ENCODE measurements at places on chromosomes 3 and 15.

GRCh38 chr15:22810853-22811338, 24.5 kb downstream of the NIPA1 start:
- no peak for DNase-seq

- no peak for DNase-seq
Measured at GRCh38 chr3:69276884-69277283, 109.0 kb downstream of the FRMD4B start.

DNA sequence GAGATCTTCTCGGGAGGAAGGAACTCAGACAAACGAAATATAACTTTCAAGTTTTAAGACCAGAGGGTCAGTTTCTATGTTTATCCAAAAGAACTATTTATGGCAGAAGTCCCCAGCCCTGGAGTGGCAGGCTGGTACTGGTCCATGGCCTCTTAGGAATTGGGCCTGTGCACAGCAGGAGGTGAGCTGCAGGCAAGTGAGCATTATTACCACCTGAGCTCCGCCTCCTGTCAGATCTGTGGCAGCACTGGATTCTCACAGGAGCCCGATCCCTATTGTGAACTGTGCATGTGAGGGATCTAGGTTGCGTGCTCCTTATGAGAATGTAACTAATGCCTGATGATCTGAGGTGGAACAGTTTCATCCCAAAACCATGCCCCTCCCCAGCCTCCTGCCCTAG, 14.3 kb upstream of the HPS3 start:
- DNase-seq, result no peak

- DNase-seq, result no peak
Measured at GRCh38 chr3:142725357-142725739, 1.5 kb downstream of the TRPC1 start.

- DNase-seq, result no peak
Measured at GRCh38 chr3:94494992-94495391, 432.1 kb downstream of the NSUN3 start.

DNA sequence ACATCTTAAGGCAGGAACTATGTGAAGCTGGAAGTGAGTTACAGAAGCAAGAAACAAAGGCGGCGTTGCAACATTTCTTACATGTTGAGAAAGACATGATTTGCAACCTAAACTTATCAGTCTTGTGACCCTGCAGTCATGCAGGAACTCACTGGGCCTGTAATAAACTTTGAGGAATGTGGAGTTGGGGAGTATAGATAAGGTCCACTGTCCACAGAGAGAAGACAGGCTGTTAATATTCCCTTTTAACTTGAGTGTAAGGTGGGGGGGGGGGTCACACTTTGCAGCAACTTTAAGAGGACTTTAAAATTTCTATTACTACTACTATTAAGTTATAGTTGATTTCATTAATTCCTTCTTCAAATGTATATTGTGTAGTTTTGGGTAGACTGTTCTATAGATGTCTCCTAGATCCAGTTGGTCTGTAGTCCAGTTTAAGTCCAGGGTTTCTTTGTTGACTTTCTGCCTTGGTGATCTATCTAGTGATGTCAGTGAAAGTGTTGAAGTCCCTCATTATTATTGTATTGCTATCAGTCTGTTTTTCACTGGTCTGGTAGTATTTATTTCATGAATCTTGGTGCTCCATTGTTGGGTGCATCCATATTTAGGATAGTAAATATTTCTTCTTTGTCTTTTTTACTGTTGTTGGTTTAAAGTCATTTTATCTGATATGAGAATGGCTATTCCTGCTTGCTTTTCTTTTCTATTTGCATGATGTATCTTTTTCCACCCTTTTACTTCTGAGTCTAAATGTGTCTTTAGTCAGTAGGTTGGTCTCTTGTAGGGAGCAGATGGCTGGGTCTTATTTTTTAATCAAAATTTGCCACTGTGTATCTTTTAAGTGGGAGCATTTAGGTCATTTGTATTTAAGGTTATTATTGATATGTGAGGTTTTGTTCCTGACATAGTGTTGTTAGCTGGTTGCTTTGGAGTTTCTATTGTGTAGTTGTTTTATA, 15.6 kb upstream of the FAM98B start:
- no peak for DNase-seq

DNA sequence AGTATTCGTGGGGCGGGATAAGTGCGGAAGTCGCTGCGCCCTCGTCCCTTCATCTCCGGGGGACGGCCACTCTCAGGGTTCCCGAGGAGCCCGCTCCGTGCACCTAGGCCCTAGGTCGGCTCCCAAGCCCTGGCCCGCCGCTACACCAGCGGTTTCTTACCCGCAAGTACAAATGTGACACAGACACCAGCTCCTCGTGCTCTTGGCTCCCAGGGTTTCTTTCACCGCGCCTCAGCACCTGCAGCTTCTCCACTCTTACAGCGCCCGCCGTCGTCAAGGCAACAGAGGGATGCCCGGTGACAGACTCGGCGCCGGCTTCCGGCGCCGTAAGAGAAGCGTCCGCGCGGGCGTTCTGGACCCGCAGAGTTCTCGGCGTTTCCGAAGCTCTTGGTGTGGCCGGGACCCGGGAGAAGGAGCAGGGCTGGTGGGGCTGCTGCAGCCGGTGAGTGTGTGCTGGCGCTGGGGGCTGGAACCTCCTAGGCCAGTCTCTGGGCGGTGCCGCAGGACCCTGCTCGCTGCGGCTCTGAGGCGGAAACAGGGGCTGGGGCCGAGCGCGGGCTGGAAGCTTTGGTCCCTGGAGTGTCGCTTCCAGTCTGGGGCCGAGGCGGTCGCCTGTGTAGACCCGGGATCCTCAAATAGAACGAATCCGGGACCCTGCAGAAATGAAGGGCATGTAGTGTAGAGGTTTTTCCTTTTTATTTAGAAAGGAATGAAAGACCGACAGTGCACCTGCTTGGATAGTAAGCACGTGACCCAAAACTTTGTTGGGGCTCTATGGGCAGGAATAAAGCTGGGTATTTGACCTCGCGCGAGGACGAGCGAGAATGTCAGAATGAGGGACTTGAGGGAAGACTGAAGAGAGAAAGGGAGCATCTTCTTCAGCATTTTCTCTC, 155.4 kb upstream of the GOLGA6L4 start:
- DNase-seq, result peak; percentile 20

GRCh38 chr15:52745326-52746161, 44.6 kb downstream of the ONECUT1 start:
- DNase-seq, result no peak

- DNase-seq, result no peak
Measured at GRCh38 chr15:90918835-90919234, 13.5 kb downstream of the HDDC3 start.

DNA sequence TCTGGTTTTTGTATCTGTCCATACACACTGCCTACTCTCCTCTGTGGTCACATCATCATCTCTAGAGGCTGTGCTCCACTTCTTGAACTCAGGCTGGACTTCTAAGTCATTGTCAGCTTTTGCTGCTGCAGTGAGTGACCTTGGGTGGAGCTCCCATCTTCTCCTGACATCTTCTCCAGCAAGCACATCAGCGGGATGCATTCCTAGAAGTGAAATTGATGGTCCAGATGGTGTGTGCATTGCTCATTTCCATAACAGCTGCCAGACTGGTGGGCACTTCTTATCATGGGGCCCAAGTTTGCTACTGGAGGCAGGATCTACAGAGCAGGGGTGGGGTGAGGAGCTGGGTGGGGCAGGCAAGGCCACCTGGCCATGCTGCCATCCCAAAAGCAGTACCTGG, 109.9 kb downstream of the DNAJB8 start:
- DNase-seq, result no peak

GRCh38 chr3:107025961-107026360, 351.3 kb upstream of the CCDC54 start:
- DNase-seq, result no peak

DNA sequence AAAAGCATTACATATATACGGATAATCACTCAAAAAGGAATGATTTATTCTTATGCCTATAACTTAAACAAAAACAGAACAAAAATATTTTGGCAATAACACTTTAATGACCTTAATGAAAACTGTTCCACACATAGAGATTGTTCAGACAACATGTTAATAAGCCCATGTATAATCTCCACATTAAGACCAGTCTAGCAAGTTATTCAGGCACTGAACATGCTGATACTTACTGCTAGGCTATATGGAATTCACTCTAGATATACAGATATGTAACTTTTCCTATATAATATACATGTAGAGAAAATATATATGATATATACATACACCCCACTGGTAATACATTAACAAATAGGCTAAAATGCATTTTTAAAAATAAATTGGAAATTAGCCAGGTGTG, 43.8 kb upstream of the USP50 start:
- no peak for DNase-seq

DNA sequence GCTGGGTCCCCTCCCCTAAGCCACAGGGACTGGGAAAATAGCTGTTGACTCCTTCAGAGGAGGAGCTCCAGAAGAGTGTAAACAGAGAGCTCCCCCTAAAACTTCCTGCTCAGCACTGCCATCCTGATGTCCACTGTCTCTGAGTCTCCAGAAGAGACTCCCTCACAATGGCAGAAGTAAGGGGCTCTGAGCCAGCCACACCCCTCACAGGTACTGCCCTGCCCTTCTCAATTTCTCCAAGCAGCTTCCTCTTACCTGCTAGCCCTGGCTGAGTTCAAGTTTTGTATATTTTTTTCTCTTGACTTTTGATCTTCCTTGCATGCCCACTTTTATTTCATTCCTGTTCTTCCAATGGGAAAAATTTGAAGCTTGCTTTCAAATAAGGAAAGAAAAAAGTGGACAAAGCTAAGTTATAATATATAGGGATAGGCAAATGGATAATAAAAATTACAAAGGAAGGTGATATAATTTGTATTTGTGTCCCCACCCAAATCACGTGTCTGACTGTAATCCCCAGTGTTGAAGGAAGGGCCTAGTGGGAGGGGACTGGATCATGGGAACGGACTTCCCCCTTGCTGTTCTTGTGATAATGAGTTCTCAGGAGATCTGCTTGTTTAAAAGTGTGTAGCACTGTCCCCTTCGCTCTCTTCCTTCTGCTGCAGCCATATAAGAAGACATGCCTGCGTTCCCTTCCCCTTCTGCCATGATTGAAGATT, 442.2 kb upstream of the WNT5A start:
- no peak for DNase-seq

DNA sequence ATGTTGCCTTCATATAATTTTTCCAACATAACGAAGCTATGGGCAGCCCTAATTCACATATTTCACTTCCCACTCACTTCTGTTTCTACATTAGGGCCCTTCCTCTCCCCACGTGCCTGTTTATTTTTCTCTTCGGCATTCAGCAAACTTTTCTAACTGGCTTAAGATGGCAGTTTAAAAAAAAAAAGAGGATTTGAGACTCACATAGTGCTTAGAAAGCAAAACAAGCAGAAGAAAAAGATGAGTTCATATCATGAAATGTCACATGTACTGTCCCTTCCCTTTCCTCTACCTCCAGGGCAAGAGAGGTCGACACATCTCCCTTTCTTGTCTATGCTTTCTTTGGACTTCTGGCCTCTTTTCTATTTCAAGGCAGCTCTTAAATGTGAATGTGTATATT, 30.6 kb downstream of the SLC49A4 start:
- no peak for DNase-seq

DNA sequence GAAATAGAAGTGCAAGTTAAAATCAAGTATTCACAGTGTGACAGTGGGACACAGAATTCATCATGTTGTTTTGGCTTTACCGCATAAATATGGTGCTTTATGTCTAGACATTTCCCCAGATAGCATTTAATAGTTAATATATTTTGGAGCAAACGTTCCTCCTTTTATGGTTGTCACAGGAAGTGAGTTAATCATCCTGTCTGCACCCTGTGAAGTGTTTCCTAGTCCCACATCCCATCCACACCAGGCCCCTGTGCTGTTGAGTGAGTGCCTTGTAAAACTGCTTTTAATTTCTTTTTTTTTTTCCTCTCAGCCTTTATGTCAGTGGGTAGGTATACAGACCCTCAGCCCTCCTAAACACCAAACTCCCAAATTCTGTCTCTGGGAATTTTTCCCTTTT, 393.7 kb downstream of the FEZF2 start:
- no peak for DNase-seq

DNA sequence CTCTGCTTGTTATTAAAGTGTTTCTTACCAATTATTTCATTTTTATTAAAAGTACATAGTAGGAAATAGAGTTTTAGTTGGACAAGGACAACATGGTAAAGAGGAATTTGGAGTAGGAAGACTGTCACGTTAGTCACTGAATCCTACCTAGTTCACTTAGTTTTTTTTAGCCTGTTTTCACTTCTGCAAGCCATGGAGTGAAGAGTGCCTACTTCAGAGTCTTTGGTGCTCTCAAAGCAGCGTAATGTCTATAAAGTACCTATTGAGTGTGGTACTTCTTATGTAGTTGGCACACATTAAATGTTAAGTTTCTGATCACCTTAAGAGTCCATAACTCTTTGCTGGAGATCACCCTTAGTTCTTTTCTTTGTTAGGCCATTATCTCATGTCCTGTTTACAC, 78.7 kb downstream of the LPP start:
- no peak for DNase-seq

DNA sequence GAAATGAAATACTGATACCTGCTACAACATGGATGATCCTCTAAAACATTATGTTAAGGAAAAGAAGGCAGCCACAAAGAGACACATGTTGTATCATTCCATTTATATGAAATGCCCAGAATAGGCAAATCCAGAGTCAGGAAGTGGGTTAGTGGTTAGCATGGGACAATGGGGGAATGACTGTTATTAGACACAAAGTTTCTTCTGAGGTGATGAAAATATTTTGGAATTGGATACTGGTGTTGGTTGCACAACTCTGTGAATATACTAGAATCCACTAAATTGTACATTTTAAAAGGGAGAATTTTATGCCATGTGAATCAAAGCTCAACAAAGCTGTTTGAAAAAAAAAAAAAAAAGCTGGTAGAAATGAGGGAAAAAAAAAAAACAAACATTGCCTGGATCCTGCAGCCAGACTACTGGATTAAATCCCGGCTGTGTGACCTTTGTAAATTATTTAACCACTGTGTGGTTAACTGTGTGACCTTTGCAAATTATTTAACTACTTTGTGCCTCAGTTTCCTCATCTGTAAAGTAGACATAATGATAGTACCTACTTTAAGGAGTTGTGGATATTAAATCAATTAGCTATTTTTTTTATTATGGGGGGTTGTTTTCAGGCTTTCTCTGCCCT, 75.6 kb upstream of the PRICKLE2 start:
- DNase-seq, result no peak

DNA sequence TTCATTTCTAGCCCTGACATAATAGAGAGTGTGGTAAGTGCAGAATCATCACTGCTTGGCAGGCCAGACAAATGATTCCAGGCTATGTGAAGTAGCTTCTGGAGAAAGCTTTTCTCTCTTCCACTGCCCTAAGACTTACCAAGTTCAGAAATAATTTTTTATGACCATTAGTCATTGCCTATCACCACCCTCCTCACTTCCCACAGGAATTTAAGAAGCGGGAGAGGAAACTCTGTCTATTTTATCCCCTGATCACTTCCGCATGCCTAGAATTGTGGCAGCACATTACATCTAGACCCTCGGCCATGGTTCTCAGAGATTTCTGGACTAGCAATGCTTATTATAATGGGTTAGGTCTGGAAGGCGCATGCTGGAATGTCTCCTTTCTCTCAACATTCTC, 397.8 kb upstream of the NR2F2 start:
- no peak for DNase-seq

GRCh38 chr15:101210058-101210457, 41.8 kb downstream of the CHSY1 start:
- no peak for DNase-seq

- DNase-seq, result no peak
Measured at GRCh38 chr3:153001210-153002078, 160.6 kb upstream of the RAP2B start.
